Tibial nerve (tissue), 4 donors: ENCODE measurements at places on chromosomes 11 and 22.

DNA sequence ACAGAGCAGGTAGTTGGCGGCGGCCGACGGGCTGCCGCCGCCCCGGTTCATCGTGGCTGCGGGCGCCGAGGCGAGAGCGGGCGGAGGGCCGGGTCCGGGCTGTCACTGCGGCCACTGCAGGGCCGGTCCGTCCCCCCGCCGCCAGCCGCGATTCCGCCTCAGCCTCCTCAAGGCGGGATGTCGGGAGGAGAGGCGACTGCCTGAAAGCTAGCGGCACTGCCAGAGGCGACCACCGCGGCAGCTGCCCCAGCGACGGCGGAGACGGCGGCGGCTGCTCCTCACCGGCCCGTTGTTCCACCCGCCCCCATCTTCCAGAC, 234 bp downstream of the SESN3 start:
- no peak for DNase-seq

GRCh38 chr11:15757048-15757698, 599.2 kb downstream of the SOX6 start:
- no peak for DNase-seq

GRCh38 chr22:31099841-31100761, 7.3 kb downstream of the SELENOM start:
- no peak for DNase-seq

- no peak for DNase-seq
Measured at GRCh38 chr11:60130496-60130895, 42.0 kb downstream of the MS4A2 start.

DNA sequence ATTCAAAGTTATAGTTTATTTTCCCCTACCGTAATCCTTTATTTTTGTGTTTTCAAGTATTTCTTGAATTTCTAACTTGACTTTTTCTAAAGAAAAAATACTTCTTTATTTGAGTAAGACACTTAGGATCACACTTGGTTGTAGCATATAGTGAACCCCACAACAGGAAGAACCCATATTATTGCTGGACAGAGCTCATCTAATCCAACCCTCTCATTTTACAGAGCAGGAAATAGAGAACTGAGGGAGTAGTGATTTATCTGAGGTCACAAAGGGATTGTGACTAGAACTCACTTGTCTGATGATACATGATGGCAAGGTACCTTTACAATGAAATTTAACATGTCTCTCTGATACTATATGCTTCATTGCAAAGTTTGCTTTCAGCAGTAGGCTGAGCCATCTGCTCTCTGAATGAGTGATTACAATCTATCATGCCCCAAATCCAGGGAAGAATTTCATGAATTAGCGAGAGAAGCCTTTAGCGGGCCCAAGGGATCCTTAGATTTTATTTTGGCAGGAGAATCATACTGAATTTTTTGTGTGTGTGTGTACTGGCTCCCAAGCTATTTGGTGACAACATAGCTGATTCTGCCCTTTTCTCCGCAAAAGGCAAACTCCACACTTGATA, 9.8 kb downstream of the SLC17A6 start:
- no peak for DNase-seq

DNA sequence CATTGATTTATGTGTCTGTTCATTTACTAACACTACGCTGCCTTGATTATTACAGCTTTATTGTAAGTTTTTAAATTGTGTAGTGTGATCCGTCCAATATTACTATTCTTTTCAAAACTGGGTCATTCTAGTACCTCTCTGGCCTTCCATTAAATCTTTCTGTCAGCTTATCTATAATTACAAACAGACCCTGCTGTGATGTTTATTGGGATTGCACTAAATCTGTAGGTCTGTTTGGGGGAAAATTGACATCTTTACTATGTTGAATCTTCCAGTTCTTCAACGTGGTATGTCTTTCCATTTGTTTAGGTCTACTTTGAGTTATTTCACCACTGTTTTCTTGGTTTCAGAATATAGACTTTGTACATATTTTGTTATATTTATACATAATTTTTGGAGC, 15.6 kb downstream of the CABIN1 start:
- DNase-seq = no peak

DNA sequence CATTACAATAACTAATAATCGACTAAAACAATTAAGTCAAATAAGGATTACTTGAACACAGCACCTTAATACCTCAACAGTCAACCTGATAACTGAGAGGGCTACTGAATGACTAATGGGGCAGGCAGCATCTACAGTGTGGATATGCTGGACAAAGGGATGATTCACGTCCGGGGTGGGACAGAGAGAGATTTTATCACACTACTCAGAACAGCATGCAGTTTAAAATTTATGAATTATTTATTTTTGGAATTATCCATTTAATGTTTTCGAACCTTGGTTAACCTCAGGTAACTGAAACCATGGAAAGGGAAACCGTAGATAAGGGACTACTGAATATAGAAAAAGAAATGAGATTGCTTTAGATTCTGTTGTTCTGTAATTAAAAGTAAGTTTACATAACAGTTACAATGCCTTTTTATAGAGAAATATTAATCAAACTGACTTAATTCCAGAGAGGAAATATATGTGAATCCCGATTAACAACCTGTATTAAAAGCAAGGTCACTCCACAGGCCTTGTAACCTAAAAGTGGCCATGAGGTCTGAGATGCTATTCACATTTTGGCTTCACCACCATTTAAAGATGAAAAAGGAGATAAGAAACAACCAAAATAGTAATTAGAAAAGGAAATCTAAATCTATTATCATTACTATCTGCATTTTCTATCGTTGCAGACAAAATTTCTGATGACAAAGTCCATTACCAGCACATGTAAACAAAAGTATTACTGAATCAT, 119.0 kb upstream of the TP53AIP1 start:
- no peak for DNase-seq

DNA sequence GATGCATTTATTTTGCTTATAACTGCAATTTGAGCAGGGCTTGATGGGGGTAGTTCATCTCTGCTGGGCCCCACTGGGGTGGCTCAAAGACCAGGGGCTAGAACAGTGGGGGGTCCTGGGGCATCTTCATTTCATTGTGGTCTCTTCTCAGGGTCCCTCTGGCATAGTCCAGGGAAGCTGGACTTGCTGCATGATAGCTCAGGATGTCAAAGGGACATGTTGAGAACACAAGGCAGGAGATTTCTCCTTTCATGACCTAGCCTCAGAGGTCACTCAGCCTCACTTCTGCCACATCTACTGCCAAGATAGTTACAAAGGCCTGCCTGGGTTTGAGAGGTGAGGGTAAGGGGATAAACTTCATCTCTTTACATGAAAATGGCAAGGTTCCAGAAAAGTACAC, 89.5 kb downstream of the CWC15 start:
- DNase-seq = no peak

- no peak for DNase-seq
Measured at GRCh38 chr11:20522536-20522935, 76.9 kb upstream of the SLC6A5 start.

DNA sequence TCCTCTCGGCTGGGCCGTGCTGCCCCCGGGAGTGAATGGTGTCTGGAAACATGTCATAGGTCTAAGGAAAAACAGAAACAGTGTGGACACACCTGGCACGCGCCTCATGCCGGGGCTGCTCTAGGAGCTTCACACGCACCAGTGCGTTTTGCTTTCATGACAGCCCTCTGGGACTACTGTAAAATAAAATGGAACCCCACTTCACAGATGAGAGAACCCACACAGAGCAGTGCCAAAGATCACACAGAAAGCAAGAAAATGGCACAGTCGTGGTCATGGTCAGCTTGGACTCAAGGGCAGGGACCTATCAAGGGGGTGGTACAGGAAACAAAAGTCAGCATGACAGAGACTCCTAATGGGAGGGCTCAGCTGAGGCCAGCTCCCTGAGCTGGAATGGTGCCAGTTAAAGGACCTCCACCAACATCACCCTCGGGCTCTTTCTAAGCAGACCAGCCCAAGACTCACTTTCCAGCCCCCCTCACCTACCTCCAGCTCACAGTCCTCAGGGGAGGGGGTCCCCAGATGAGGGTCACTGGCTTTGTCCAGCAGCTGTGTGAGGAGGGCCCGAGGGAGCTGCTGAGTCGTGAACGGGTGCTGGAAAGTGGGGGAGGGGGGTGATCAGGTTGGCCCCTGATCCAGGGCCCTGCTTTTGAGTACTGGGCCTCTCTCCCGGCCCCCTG, 3.3 kb downstream of the MAP4K2 start:
- no peak for DNase-seq

DNA sequence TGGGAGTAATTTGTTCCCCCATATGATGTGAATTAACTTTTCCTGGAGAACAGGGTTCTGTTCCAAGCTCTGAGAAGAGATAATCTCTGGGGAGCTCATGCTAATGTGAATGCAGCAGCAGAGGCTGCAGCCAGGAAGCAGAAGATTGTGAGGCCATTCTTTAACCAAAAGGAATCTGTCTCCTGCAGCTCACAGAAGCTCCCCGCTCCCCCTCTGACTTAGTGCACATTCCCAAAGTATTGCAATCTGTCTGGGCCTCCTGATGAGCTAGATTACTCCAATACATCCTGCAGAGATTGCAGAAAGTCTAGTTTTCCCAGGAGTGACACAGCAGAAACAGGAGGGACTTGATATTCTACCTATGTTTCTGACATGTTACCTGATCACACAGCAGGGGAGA, 420.6 kb upstream of the FAT3 start:
- DNase-seq = no peak

DNA sequence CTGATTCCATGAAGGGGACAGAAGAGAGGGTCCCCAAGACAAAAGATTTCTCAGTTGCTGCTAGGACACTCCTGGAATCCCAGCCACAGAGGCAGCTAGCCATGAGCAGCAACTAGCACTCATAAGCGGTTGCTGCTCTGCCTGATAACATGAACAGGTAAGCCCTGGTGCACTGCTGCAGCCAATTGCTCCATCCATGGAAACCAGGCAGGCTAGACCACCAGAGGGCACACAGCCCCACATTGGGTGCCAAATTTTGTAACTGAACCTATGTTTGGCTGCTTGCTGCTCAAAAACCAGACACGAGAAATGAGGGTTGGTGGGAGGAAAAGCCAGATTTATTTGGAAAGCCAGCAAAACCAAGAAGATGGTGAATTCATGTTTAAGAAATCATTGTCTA, 21.9 kb upstream of the QSER1 start:
- no peak for DNase-seq

DNA sequence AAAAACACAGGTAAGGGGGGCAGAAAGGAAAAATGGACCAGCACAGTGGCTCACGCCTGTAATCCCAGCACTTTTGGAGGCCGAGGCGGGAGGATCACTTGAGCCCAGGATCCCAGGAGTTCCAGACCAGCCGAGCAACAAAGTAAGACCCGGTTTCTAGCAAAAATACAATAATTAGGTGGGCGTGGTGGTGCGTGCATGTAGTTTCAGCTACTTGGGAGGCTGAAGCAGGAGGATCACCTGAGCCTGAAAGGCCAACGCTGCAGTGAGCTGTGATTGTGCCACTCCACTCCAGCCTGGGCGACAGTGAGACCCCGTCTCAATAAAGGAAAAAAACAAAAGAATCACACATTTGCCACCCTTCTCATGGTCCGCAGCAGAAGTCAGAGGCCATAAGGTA, 519.4 kb downstream of the BRD1 start:
- DNase-seq = no peak

- DNase-seq = no peak
Measured at GRCh38 chr11:102479733-102480132, 27.2 kb upstream of the TMEM123 start.

- no peak for DNase-seq
Measured at GRCh38 chr22:26665813-26666231, 8.4 kb downstream of the MIAT start.

GRCh38 chr11:133531971-133532651, at the start of gene OPCML:
Gene OPCML (minus strand): TSS chr11:133532501.
- no peak for DNase-seq

- no peak for DNase-seq
Measured at GRCh38 chr11:33529461-33529860, 171.2 kb downstream of the C11orf91 start.

DNA sequence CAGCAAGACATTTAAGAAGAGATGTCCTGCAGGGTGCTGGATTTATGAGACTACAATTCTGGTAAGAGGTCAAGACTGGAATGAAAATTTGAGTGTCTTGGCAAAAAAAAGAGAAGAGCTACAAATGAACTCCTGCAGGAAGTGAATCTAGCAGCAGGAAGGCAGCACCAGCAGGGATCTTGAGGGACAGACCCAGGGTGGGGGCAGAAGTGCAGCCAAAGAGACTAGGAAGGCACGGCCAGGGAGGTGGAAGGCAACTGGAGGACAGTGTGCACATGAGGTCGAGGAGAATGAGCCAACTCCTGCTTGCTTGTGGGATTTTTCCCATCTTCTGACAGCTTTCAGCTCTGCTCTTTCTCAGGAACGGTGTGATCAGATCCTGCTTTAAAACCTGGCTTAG, 263.2 kb downstream of the BUD13 start:
- DNase-seq = no peak

DNA sequence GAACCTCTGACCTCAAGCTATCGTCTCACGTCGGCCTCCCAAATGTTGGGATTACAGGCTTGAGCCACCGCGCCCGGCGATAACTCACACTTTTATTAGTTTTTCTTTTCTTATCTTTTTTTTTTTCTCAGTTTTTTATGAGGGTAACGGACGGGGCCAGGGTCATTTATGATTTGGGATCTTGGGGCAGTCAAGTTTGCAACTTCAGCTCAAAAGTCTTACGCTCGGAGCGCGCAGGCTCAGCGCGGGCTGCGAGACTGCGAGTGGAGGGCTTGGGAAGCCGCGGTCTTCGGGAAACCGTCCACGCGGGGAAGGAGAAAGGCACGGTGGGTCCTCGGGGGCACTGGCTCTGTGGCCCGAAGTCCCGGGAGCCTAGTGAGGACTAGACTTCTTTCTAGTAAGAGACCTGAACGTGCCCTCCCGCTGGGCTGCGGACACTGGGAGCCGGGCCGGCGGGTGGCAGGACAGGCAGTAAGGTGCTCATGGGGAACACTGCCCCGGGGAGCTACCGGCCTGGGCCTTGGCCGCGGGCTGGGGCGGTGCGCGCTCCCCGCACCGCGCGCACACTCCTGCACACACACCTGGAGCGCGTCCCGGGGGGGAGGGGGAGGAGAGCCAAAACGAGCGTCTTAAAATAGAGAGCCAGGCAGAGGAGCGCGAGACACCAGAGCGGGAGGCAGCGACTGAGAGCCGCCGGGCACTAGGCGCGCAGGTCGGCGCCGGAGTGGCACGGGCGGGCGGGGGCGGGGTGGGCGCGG, 476 bp upstream of the BARX2 start:
- DNase-seq = no peak

- DNase-seq = peak; percentile 79
Measured at GRCh38 chr11:82867495-82868082, 32.6 kb downstream of the PRCP start.

DNA sequence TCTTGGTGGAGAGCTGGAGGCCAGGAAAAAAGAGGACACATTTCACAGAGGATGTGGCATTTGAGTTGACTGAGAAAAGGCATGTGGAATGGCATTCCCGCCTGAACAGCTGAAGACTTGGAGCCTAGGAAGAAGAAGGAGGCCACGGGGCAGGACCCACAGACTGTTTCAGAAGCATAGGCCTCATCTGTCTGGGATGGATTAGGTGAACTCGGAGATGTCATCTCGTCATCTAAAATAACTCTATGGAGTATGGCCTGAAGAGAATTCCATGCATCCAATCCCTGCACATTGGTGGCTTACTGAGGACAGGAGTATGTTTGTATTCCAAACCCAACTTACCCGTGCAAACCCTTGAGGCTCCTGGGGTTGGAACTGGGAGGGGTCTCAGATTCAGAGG, 16.4 kb downstream of the SPATA19 start:
- no peak for DNase-seq
